Right ventricle myocardium inferior (tissue), 1 donor: ENCODE measurements at places on chromosomes 5 and 9. TPM values are rescaled to one million over a fixed set of nuclear protein-coding genes. Genes with fewer than 3 reads are reported as not detected.

- no peak for DNase-seq
These were observed 273.6 kb downstream of the ADAMTSL1 start for GRCh38 chr9:18747595-18747994.

DNA sequence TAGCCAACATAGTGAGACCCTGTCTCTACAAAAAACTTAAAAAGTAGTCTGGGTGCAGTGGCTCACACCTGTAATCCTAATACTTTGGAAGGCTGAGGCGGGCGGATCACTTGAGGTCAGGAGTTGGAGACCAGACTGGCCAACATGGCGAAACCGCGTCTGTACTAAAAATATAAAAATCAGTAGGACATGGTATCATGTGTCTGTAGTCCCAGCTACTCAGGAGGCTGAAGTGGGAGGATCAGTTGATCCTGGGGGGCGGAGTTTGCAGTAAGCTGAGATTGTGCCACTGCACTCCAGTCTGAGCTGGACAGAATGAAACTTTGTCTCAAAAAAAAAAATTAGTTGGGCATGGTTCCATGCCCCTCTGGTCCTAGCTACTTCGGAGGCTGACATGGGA lies 57.9 kb upstream of the MIER3 start:
- no peak for DNase-seq

DNA sequence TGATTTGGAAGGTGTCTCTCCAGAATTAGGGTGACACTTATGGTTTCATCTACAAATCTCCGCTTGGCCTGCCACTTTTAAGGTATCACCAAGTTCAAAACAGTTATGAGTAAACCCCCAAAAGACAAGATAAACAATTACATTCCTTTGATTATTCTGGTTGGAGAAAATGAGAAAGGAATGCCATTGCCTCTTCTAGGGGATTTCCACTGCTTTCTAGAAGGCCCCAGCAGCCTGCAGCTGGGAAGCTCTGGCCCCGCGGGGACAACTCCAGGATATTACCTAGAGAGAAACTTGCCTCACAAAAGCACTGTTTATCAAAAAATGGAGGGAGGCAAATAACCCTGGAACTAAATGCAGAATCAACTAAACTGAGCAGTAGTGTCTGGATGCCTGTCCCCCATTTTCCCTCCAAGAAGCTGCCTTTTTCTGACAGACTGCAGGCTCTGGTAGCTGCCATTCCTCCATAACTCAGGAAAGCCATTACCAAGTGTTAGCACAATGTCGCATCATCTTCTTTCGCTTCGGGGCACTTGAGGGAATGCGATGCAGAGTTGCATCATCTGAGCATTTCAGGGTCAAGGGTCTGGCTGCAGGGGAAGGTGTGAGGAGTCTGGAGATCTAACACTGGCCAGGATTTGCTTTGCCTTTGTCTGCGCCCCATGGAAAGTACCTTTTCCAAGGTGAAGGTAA lies 71.5 kb upstream of the PLPP6 start:
- no peak for DNase-seq

DNA sequence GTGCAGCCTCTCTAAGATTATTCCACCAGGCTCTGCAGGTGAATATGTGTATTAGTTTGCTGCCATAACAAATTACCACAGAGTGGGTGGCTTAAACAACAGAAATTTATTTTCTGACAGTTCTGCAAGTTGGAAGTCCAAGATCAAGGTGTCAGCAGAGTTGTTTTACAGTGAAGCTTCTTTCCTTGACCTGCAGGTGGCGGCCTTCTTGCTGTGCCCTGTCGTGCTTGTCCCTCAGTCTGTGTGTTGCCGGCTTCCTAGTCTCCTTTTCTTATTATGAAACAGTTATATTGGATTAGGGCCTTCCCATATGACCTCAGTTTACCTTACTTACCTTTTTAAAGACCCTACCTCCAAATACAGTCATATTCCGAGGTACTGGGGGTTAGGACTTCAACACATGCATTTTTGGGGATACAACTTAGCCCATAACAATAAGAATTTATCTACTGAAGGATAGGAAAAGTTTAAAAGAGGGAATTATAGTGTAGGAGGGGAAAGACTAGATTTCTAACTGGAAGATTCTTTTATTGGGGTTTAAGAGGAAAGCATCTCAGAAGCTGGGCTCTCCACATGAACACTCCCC lies 97.4 kb downstream of the OSTF1 start:
- DNase-seq = no peak

- DNase-seq = no peak
These were observed 30.0 kb downstream of the RBM27 start for GRCh38 chr5:146233441-146233840.

DNA sequence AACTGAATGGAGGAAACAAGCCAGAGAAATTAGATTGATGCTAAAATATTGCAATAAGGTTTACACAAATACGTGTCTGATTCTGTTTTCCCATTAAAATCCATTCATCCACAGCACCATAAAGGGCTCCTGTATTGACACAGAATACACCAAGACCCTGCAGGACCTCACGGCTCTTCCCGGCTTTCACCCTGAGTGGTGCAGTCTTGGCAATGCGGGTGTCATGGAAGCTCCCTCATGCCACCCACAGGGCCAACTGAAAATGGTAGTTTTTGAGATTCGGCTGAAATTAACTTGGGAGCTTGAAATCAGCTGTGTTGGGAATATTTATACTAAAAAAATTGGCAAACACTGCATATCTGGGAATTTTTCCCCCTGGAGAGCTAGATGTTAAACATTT lies 17.3 kb upstream of the EXOC3 start:
- DNase-seq = no peak

Gene SV2C
- total RNA-seq = 0.22 TPM

DNA sequence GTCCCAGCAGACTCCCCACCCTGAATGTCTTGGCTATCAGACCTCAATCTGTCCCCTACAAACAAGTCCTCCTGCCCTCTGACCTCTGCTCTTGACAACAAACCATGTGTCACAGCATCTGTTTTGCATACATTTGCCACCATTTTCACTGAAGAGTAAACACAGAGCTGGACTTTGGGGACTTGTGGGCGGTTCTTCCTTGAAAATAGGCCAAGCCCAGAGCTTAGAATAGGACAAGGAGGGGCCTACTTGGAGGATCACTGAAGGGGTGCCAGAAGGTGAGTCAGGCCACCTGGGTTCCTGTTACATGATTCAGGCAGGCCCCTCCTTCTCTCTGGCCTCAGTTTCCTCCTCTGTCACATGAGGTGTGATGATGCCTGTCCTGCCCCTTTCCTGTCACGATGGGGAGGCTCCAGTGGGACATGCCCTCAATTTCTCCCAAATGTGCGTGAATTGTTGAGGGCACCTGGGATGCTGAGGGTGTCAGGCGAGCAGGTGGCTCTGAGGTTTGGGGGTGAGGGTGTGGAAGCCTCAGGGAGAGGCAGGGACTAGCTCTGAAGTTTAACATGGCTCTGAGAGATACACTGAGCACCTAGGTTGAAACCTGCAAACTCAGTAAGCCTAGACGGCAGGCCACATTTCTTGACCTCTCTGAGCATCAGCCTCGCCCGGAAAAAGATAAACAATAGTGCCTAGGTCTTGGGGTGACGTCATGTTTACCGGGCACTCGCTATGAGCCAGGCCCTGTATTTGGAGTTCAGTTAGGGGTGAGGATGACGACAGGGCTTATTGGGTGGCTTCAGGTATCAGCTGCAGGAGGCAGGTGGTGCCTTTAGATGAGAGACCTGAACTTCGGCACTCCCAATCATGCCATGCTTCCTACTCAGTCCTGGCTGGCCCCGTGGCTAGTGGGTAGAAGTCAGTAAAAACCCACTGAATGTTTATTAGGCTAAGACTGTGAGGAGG lies 107.6 kb upstream of the PITX1 start:
- DNase-seq = no peak

DNA sequence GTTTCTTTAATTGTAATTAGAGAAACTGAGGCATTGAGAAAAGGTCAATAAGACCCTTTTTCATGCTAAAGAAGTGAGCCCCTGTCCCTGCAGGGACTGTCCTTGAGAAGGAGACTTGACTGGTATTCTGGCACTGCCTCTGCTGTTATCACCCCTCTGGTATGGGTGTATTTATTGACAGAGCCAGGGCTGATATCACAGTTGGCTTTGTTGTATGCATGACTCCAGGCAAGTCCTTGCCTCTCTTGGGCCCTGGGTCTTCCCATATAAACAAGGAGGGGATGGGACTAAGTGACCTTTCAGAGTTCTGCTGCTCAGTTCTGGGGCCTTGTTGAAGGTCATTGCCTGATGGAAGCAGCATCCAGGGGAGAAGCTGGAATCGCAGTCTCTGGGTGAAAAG lies 71.8 kb upstream of the PPARGC1B start:
- no peak for DNase-seq

- DNase-seq = no peak
These were observed 476.3 kb downstream of the RAB3C start for GRCh38 chr5:59058969-59059687.

Gene NTRK2
- 8.2 TPM for total RNA-seq

GRCh38 chr5:67221487-67222242 lies 25.1 kb upstream of the CD180 start:
- peak; percentile 67 for DNase-seq

GRCh38 chr5:43680286-43680685 lies 77.3 kb downstream of the NNT start:
- DNase-seq = no peak

Gene TLE4
- 12.1 TPM for total RNA-seq

DNA sequence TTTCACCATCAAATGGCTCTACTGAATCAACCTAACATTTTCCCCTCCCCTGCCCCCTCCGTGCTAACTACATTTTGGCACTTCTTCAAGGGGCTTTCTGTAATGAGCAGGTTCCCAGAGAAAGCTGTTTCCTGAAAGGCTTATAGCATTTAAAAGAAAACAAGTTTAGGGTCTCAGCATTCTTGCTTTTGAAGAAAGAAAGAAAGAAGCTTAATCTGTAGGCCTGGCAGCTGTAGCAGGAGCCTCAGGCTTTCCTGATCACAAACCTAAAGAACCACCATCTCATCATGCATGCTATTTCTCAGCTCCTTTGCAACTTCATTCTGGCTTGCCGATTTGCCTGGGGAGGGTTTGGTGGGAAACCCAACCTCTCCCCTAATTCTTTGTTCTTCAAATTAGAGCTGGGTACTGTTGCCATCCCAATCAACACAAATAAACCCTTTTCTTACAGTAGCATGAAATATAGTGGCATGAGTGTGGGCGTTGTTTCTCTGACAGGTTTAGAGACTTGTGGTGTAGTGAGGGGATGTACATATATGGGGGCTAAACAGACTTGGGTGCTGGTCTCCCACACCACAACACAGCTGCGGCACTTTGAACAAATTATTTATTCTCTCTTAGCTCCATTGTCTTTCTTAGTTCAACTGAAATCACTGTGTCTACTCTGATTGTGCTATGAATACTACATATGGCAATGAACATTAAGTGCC lies 160.5 kb upstream of the TNC start:
- no peak for DNase-seq

Gene POLR3G
- 0.68 TPM for total RNA-seq

DNA sequence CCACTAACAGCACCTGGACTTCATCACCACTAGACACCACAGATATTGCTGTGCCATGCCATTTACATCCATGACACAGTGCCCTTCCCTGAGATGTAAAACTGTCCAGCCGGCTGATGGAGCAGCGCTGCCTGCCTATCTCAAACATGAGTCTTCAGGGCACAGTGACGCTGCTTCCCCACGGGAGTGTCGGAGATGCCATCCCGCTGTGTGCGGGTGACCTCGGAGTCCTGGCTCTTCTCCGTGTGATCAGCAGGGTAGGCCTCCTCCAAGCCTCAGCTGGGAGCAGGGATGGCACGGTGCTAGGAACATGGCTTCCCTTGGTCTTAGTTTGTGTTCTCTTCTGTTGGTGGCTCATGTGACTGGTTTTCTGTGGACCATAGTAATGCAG lies 130.3 kb upstream of the FAM120A start:
- DNase-seq = no peak
